Small intestine (tissue), 16 donors: ENCODE measurements at places on chromosomes 3 and 15. TPM values are rescaled to one million over a fixed set of nuclear protein-coding genes. Genes with fewer than 3 reads are reported as not detected.
A peak's percentile ranks its signal among the peaks of the same experiment; 100 is the strongest.

ZPLD1 gene
- 0.03 TPM for polyA plus RNA-seq

GREM1 gene
- 2.4 TPM for polyA plus RNA-seq

MKRN3 gene
- 0.39 TPM for polyA plus RNA-seq

FMN1 gene
- polyA plus RNA-seq, result 0.54 TPM

CHL1 gene
- polyA plus RNA-seq, result 3.0 TPM

ARPIN gene
- 11.9 TPM for polyA plus RNA-seq

NEK11 gene
- 11.0 TPM for polyA plus RNA-seq

PPP1R14D gene
- 348 TPM for polyA plus RNA-seq

FBXW12 gene
- 0.16 TPM for polyA plus RNA-seq

DNA sequence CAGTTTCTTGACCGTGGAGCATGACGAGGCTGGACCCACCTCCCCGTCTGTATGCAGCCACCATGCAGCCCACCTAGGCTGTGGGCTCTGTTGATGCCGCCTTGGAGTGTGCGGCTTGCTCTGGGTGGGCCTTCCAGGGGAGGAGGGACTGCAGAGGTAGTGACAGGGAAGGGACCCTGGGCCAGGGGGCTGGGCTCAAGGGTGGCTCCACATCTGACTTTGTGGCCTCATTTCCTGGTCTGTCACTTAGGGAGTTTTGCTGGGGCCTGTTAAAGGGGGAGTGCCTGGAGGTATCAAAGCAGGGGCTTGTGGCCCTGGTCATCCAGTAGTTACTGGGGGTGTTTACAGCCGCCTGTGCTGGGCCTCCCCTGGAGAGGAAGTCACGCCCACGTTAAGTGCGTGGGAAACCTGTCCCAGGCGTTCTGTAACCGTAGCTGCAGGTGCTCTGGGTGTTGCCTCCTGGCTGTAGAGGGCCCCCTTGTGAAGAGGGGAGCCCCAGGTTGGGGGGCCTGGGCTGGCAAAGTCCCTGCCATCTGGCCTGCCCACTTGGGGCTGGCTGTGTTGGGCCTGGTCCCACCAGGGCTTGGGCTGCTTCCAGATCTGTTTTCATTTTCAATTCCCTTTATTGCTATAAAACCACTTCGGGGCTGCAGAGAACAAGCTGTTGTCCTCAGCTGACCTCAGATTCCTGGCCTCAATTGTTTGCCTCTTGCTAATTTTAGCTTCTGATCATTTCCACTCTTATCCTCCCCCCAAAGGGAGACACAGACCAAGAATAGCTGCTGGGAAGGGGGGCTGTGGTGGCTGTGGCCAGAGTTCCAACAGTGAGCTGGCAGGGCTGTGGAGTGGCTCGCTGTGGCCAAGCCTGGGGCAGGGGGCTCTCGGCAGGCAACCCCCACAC lies 26.5 kb downstream of the KLF13 start:
- peaks cover 23% of the 10 kb centered on the region for H3K4me1 ChIP-seq
- peak overlapping the region; percentile 97 for H3K27ac ChIP-seq
- no peaks in the 10 kb centered on the region for H3K36me3 ChIP-seq
- H3K27me3 ChIP-seq, result no peaks in the 10 kb centered on the region
- peak overlapping the region; percentile 2 for H3K4me3 ChIP-seq

DNA sequence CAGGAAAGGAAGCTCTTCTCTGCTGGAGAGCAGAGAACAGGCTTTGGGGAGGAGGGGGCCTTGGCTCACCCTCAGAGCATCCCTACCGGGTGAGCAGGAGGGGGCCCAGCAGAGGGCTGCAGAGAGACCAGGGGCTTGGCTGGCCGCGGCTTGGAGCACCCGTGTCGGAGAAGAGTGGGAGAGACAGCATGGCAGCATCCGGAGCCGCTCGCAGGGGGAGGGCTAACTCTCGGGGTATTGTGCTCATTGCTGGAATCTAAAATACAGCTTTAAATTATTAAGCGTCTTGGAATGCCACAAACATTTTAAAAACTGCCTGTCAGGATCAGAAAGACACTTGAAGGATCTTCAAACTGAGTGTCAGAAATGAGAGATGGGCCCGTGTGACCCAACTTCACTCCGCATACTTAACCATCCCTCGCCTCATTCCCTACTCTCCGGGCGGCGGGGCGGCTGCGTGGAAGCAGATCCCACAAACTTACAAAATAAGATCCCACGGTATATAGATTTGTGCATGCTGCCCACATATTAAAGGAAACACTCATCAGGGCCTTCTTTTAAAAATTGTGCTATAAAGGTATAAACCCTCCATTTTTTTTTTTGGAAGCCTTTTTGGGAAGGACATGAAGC lies 53.9 kb downstream of the EIF4E3 start:
- no peaks in the 10 kb centered on the region for H3K36me3 ChIP-seq
- no peaks in the 10 kb centered on the region for H3K4me1 ChIP-seq
- H3K27ac ChIP-seq, result no peak overlapping the region
- no peak for DNase-seq

- H3K27ac ChIP-seq, result no peak overlapping the region
- no peaks in the 10 kb centered on the region for H3K36me3 ChIP-seq
- H3K4me3 ChIP-seq, result no peak overlapping the region
- peak; percentile 39 for DNase-seq
Measured at GRCh38 chr15:40358471-40359353, 693 bp downstream of the DISP2 start.

- no peaks in the 10 kb centered on the region for H3K4me1 ChIP-seq
- no peak overlapping the region for H3K27ac ChIP-seq
- H3K27me3 ChIP-seq, result no peaks in the 10 kb centered on the region
- DNase-seq, result peak; percentile 58
- H3K4me3 ChIP-seq, result no peak overlapping the region
Measured at GRCh38 chr15:30865257-30865656, 38.5 kb upstream of the FAN1 start.

- H3K4me1 ChIP-seq, result no peaks in the 10 kb centered on the region
- no peak for DNase-seq
- H3K27me3 ChIP-seq, result no peaks in the 10 kb centered on the region
- no peak overlapping the region for H3K4me3 ChIP-seq
- H3K36me3 ChIP-seq, result no peaks in the 10 kb centered on the region
- H3K27ac ChIP-seq, result no peak overlapping the region
Measured at GRCh38 chr3:107260207-107260606, 117.0 kb upstream of the CCDC54 start.

DNA sequence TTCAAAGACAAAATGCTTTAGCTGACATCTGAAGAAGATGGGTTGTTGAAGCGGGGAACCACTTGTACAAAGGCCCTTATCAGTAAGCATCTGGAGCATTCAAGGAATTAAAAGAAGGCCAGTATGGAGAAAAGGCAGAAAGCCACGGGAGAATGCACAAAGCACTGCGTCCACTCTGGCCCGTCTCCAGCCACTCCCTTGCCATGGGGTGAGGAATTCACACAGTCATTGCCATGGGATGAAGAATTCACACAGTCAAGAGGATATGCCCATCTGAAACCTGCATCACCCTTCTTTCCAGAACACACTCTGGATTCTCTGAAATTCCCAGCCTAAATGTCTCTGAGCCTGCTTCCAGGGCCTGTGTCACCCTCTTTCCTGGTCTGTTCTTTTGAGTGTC lies 26.7 kb upstream of the STAG1 start:
- H3K4me3 ChIP-seq, result no peak overlapping the region
- H3K27me3 ChIP-seq, result no peaks in the 10 kb centered on the region
- H3K4me1 ChIP-seq, result no peaks in the 10 kb centered on the region

GRCh38 chr15:63752075-63752684 lies 81.6 kb downstream of the HERC1 start:
- H3K4me1 ChIP-seq, result no peaks in the 10 kb centered on the region
- DNase-seq, result peak; percentile 72
- no peak overlapping the region for H3K27ac ChIP-seq

GRCh38 chr3:111650378-111651275 lies 55.5 kb upstream of the ZBED2 start:
- no peak overlapping the region for H3K27ac ChIP-seq
- H3K36me3 ChIP-seq, result no peaks in the 10 kb centered on the region
- H3K4me3 ChIP-seq, result no peak overlapping the region
- peak; percentile 29 for DNase-seq
- no peaks in the 10 kb centered on the region for H3K4me1 ChIP-seq

GRCh38 chr3:18224426-18224825 lies 200.7 kb downstream of the SATB1 start:
- no peaks in the 10 kb centered on the region for H3K36me3 ChIP-seq
- H3K4me3 ChIP-seq, result no peak overlapping the region
- no peak for DNase-seq
- H3K27ac ChIP-seq, result no peak overlapping the region

DNA sequence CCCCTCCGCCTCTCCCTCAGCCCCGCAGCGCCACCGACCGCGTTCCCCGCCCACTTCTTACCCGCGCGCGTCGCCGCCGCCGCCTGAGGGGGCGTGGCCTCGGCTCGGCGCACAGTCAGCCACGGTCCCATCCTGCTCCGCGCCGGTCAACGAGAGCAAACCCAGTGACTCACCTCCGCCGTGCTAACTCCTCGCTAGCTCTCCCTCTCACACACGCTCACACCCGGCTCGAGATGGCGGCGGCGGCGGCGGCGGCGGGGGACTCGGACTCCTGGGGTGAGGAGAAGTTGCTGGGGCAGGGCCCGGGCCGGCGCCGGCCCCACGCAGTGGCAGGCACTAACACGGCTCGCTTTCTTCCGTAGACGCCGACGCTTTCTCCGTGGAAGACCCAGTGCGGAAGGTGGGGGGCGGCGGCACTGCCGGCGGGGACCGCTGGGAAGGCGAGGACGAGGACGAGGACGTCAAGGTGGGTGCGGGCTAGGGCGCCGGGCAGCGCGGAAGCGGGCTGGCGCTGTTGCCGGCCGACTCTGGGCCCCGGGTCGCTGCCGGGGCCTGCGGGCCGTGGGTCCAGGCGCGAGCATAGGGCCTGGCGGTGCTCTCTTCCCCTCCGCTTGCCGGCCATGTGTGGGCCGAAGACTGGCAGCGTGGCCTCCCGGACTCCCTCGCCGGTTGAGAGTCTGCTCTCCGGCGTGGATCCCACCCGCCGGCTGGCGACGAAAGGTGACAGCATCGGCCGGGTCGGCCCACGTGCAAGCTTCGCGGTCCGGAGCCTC lies at the start of gene EIF3J:
Gene EIF3J (plus strand): TSS at position 186 of the 773 bp plus-strand sequence. CDS start 48 bp downstream, at position 234.
- peak; percentile 98 for DNase-seq
- no peaks in the 10 kb centered on the region for H3K27me3 ChIP-seq
- H3K4me3 ChIP-seq, result peak within 1 kb of the TSS; percentile 83
- H3K27ac ChIP-seq, result peak within 1 kb of the TSS; percentile 99
- no peaks in the 10 kb centered on the region for H3K36me3 ChIP-seq
- H3K4me1 ChIP-seq, result no peaks in the 10 kb centered on the region

- H3K27ac ChIP-seq, result no peak overlapping the region
- H3K27me3 ChIP-seq, result no peaks in the 10 kb centered on the region
Measured at GRCh38 chr3:134320749-134321148, 53.5 kb downstream of the AMOTL2 start.

GRCh38 chr15:98835876-98836275 lies 171.7 kb downstream of the PGPEP1L start:
- no peak overlapping the region for H3K4me3 ChIP-seq
- no peaks in the 10 kb centered on the region for H3K36me3 ChIP-seq
- H3K4me1 ChIP-seq, result no peaks in the 10 kb centered on the region
- no peak overlapping the region for H3K27ac ChIP-seq
- DNase-seq, result no peak

- H3K4me3 ChIP-seq, result no peak overlapping the region
- H3K27me3 ChIP-seq, result no peaks in the 10 kb centered on the region
- no peak overlapping the region for H3K27ac ChIP-seq
- DNase-seq, result peak; percentile 25
Measured at GRCh38 chr3:100427699-100428098, 26.4 kb downstream of the LNP1 start.

GRCh38 chr15:28181366-28181765 lies 82.3 kb upstream of the OCA2 start:
- H3K4me3 ChIP-seq, result no peak overlapping the region
- H3K27ac ChIP-seq, result no peak overlapping the region
- H3K27me3 ChIP-seq, result no peaks in the 10 kb centered on the region

GRCh38 chr3:124147429-124147828 lies 155.5 kb upstream of the ROPN1 start:
- H3K4me1 ChIP-seq, result no peaks in the 10 kb centered on the region
- no peak overlapping the region for H3K27ac ChIP-seq
- no peak overlapping the region for H3K4me3 ChIP-seq
- no peaks in the 10 kb centered on the region for H3K27me3 ChIP-seq
- no peaks in the 10 kb centered on the region for H3K36me3 ChIP-seq

DNA sequence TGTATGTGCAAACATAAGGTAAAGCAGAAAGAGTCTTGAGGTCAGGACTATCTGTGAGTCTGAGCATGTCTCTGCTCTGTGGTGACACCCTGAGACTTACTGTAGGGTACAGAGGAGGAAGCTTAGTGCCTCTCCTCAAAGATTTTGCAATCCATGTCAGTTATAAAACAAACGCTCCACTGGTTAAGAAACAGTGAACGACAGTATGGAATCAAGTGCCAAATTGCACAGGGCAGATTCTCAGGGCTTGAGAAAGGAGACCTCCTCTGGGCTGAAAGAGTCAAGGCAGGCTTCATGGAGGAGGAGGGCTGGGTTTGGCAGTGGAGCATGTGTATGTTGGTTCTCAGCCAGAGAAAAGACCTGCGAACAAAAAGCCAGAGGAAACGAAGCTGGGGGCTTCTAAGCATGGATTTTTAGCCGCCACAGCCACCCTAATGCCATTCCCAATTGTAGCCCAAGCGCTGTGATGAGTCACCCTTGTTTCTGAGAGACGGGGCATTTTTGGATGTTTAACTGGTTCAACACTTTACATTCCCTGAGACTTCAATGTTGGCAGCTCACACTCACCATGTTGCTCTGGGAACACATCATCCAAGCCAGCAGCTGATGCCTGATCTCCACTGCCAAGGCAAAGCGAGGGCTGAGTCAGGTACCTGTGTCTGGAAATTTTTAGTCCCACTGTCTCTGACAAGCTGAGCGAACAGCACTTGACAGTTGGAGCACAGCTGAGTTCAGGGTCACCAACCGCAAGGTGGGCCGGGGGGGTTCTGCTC lies 3.4 kb upstream of the DGKG start:
- H3K27me3 ChIP-seq, result no peaks in the 10 kb centered on the region
- H3K4me1 ChIP-seq, result peaks cover 3% of the 10 kb centered on the region
- no peak overlapping the region for H3K4me3 ChIP-seq
- H3K27ac ChIP-seq, result no peak overlapping the region
- no peak for DNase-seq
- no peaks in the 10 kb centered on the region for H3K36me3 ChIP-seq

- peak; percentile 7 for DNase-seq
- no peaks in the 10 kb centered on the region for H3K4me1 ChIP-seq
- no peaks in the 10 kb centered on the region for H3K27me3 ChIP-seq
- H3K27ac ChIP-seq, result no peak overlapping the region
- peak overlapping the region; percentile 16 for H3K4me3 ChIP-seq
Measured at GRCh38 chr15:57922776-57923175, 142.7 kb downstream of the ALDH1A2 start.

DNA sequence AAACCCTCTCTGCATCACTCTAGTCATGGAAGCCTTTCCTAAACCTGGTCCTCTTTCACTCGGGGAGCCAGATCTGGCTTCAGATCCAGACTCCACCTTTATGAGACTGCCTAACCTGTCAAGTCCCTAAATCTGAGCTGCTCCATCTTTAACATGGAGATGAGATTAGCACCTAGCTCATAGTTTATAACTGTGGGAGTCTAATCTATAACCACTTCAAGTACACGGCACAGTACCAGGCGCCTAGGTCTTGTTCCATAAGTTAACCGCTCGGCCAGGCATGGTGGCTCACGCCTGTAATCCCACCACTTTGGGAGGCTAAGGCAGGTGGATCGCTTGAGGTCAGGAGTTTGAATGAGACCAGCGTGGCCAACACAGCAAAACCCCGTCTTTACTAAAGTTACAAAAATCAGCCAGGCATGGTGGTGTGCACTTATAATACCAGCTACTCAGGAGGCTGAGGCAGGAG lies 30.3 kb downstream of the TPM1 start:
- no peak for DNase-seq
- no peaks in the 10 kb centered on the region for H3K27me3 ChIP-seq
- H3K27ac ChIP-seq, result peak overlapping the region; percentile 53
- peaks cover 26% of the 10 kb centered on the region for H3K4me1 ChIP-seq
- H3K4me3 ChIP-seq, result no peak overlapping the region
